ENCODE measurements at places on chromosomes 7 and 10.

DNA sequence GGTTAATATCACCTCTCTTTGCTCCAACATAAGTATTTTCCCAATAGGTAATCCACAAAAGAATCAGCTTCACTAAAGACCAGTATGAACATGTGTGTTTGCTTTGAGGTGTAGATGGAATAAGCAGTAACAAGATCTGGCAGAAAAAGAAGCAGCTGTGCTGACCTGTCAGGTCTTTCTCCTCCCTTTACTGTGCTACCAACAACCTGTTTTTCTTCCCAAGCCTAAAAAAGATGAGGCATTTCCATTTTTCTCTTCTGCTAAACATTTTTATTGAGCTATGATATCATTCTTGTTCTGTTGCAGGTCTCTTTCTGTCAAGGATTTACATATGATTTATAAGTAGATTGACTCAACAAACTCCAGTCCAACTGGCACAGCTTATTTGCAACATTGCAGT lies 315.2 kb upstream of the GLI3 start:
- DNase-seq: no peak

- peak; percentile 12 for DNase-seq
Measured at GRCh38 chr10:61271127-61271780, 181.9 kb downstream of the TMEM26 start.

DNA sequence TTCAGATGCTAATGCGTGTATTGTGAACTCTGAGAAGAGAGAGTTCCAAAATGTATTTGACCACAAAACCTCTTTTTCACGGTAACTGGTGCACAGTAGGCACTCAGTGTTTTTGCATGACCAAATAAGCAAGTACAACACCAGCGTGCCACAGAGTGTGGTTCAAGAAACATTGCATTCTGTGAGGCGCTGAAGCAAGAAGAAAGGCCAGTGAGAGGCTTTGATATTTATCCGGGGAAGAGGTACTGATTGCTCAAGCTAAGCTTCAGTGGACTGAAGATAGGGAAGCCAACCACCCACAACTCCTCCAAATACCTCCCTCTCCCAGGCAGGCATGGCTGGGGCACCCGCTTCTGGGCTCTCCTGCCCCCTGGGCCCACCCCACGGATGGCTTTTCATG lies 611.2 kb downstream of the SDK1 start:
- DNase-seq: no peak

DNA sequence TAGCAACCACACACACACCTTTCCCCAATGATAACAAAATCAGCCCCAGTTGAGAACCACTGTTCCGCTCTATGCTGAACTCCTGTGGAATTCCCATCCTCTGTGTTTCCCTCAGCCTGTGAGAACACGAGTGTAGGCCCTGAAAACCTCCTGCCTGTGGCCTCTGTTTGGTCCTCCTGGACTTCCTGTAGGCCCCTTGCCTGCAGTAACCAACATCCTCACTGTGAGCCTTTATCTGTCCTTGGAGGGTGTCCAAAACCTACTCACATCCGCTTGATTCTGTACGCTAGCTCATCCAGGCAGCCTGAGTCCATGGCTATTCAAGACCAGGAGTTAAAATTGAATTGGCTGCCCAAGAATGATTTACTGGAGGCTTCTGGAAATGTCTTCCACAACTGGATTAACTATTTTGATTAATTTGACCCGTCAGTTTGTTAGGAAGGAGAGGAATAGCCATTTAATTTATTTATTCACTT lies 149.8 kb downstream of the AKR1D1 start:
- DNase-seq: no peak

GRCh38 chr10:106980495-106981451 lies 183.7 kb downstream of the SORCS1 start:
- no peak for DNase-seq

GRCh38 chr7:117323305-117323850 lies 520 bp upstream of the WNT2 start:
- no peak for DNase-seq

GRCh38 chr7:108592646-108593201 lies 23.1 kb downstream of the DNAJB9 start:
- peak; percentile 27 for DNase-seq

- no peak for DNase-seq
Measured at GRCh38 chr7:30281791-30282190, 2.6 kb upstream of the ZNRF2 start.

DNA sequence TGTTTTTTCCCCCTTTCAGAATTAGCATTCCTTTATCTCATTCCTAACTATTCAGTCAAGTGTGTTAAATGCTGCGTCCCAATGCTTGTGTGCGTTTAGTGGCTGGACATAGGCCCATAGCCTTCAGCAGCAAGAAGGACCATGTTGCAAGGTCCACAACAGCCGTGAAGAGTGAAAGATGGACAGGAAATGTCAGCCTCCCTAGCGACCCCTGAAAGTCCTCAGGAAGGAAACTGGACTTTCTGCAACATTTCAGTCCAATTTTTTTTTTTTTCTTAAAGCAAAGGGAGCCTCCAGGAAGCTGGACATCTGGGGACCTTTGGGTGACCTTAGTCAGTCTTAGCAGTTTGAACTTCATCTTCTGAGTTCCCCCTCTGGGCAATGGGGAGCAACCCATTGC lies 550.7 kb upstream of the MGMT start:
- no peak for DNase-seq

DNA sequence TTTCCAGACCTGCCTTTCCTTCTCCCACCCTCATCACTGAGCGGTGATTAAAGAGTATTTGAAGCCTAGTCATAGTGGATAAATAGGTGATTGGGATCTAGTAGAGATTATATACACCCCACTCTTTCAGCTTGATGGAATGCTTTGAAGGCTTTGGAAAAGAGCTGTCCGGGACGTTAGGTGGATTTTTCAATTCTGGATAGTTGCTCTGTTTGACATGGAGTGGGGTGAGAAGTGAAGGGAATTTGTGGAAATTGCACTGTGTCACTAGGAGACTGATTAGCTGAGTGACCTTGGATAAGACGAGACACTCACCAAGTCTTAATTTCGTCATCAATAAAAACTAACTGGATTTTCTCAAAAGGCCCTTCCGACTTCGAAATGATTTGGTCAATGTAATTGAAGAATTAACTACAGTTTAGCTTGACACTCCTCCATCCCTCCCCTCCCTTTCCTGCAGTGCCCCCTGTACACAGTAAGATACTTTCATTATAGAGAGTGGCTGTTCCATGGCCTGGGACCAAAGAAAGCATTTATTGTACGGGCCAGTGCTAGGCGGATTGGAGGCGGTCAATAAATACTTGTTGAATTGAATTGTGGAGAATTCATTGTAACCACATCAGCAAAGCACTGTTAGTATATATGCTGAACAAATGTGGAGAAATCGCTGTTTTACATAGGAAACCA lies 962 bp downstream of the ZKSCAN1 start:
- peak; percentile 6 for DNase-seq

GRCh38 chr10:12448729-12449391 lies 99.5 kb downstream of the CAMK1D start:
- no peak for DNase-seq

DNA sequence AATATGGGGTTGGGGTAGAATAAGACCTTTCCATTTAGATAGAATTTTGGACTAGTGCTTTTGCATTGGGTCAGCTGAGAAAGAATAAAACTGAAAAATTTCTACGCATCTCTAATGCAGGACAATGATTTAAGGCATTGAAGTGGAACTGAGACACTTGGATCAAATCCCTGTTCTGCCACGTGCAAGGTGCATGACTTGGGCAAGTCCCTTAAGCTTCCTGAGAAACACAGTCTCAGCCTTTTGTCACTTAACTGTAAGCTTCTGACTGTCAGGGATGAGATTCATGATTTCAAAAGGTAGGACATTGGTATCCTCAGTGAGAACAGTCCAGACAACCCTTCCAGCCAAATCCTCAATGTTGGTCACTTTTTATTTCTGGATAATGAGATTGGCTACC lies 59.2 kb downstream of the ENTPD1 start:
- DNase-seq: no peak

DNA sequence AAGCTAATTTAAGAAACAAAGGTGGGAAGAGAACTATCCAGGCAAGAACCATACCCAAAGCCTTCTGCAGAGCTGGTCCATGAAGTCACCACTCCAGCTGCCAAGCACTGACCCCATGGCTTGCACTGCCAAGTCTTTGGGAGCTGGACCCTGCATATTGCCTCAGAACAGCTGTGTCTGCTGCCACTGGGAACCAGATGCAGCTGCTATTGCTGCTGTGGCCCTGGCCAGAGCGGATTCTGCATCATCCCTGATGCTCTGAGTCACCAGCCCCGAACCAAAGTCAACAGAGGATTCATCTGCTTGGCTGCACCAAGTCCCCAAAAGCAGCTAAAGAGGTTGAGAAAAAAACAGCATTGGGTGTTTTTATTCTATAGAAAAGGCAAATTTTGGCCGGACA lies 39.2 kb upstream of the GSAP start:
- DNase-seq: no peak

GRCh38 chr7:42527004-42527403 lies 290.0 kb upstream of the GLI3 start:
- DNase-seq: no peak

DNA sequence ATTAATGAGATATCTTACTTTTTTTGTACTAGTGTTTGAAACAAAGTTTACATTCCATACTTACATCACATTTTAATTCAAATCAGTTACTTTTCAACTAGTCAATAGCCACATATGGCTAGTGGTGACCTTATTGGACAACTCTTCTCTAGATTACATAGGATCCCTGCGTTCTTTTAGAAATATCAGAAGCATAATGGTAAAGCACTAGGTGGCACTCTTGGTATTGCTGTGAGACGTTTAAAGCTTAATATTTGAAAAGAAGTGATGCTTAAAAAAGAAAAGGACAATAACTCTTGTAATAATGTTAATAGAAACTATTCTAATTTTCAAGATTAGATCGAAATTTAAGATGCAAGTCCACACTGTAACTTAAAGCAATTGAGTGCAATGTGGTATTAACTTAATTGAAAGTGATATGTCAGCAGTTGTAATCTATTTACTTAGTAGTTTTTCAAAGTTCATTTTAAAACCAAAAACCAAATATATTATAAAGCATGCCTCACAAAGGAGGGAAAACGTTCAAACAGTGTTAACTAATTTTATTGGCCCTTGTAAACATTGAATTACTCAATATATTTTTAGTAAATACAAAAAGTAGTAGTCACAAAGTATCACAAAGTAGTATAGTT lies 339.1 kb downstream of the ATRNL1 start:
- peak; percentile 8 for DNase-seq

GRCh38 chr7:43577485-43577951 lies 5.4 kb upstream of the STK17A start:
- DNase-seq: no peak

GRCh38 chr10:5887029-5887428 lies 2.7 kb downstream of the ANKRD16 start:
- DNase-seq: no peak

GRCh38 chr10:44975431-44976331 lies 2.9 kb downstream of the DEPP1 start:
- DNase-seq: peak; percentile 42

DNA sequence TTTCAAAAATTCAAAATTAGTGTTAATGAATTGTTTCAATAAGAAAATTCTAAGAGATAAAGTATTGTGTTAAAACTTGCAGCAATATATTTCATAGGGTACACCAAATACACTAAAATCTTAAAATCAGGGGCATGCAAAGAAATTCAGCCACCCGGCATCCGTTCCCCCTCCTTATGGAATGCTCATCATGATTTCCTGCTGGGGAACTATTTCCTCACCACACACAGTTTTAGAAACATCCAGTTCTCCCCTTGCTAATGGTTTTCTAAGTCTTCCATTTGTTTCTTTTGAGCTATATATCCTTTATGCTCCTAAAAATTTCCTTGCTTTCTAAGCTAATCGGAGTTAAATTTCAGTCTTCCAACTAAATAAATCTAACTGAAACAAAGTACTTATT lies 60.7 kb downstream of the CHCHD3 start:
- no peak for DNase-seq

- DNase-seq: peak; percentile 71
Measured at GRCh38 chr7:151717415-151717814, 159.5 kb downstream of the PRKAG2 start.

DNA sequence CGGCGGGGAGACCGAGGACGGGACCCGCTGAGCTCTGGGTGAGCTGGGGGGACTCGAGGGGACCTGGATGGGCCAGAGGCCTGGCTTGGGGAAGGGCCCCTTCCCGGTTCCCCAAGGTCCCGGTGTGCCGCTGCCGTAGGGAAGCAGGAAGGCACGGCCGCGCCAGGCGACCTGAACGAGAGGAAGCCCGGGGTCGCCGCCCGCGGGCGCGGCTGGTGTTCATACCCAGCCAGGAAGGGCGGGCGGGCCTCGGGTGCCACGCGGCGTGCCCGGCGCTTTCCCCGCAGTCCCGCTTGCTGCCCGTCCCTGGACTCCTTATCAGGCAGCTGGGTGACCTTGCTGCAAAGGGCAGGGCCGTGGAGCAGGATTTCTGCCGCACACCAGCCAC lies 38.0 kb downstream of the ZNF777 start:
- no peak for DNase-seq

DNA sequence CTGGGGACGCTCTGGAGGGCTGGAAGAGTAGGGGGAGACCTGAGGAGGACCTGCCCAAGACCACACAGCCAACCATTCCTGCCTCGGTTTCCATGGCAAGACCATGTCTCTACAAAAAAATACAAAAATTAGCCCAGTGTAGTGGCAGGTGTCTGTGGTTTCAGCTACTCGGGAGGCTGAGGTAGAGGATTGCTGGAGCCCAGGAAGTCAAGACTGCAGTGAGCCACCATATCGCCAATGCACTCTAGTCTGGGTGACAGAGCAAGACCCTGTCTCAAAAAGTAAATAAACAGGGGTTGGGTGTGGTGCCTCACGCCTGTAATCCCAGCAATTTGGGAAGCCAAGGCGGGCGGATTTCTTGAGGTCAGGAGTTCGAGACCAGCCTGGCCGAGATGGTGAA lies 48.7 kb downstream of the CLIP2 start:
- no peak for DNase-seq

- peak; percentile 38 for DNase-seq
Measured at GRCh38 chr7:1664711-1665548, 5.1 kb upstream of the ELFN1 start.

- no peak for DNase-seq
Measured at GRCh38 chr7:40983111-40983510, 719.8 kb downstream of the INHBA start.

GRCh38 chr7:139845443-139845805 lies 16.4 kb downstream of the TBXAS1 start:
- DNase-seq: no peak

DNA sequence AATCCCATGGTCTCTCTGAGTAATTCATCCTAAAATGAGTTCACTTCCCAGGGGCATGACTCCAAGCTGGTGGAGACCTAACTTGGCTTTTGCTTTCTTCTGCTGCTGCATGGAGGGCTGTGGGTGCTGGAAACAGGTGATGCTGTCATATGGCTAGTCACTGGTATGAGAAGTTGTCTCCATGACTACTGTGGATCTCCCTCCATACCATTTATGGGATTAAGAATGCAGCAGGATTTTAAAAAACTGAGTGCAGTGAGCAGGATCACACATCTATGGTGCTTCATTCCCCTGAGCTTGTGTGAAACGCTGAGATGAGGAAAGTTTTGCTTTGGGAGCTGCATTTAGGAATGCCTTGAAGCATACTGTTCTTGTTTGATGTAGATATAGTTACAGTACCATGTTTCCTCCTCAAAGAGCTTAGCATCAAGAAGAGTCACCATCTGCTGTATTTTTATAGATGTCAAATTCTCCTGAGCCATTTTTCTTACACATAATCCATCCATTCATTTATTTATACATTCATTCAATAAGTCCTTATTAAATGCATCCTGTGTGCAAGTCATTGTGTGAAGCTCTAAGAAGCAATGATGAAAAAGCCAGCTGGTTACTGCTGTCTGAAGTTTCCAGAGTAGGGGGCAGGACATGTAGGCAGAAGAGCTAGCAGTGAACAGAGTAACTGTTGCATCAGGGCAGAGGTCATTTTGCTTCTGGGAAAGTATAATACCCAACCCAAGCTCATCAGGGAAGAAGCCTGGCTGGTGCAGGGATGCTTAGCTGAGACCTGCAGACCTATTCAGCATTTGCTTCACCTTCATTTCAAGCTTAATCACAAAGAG lies 534.8 kb downstream of the AUTS2 start:
- DNase-seq: no peak
